ENCODE measurements at places on chromosomes 5 and 9. TPM values are rescaled to one million over a fixed set of nuclear protein-coding genes. Genes with fewer than 3 reads are reported as not detected.

- DNase-seq = no peak
Measured at GRCh38 chr9:115002371-115003120, 72.2 kb upstream of the TNFSF8 start.

GRCh38 chr9:132873403-132873802, 4.7 kb downstream of the AK8 start:
- DNase-seq = no peak

- no peak for DNase-seq
Measured at GRCh38 chr9:71781391-71781790, 13.1 kb upstream of the CEMIP2 start.

- DNase-seq = no peak
Measured at GRCh38 chr5:154103233-154103632, 64.5 kb downstream of the MFAP3 start.

DNA sequence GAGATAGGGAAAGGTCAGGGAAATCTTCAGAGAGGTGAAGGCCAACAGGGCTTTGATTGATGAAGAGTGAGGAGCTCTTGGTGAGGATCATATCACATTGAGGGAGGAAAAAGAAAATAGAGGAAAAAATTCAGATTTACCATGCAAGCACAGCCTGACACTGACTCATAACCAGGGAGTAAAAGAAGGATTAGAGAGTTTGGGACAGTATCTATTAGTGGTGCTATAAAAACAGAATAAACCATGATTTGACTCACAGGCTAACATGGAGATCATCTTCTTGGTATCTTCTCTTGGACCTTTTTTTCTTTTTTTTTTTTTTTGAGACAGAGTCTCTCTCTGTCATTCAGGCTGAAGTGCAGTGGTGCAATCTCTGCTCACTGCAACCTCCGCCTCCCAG, 44.4 kb downstream of the MUSK start:
- DNase-seq = no peak

GRCh38 chr5:150105928-150106615, 19.7 kb upstream of the CSF1R start:
- peak; percentile 7 for DNase-seq

GRCh38 chr9:7093040-7093439, 335.3 kb downstream of the KDM4C start:
- DNase-seq = no peak

GRCh38 chr5:151095341-151096000, 14.6 kb upstream of the TNIP1 start:
- no peak for DNase-seq

- DNase-seq = no peak
Measured at GRCh38 chr9:16290169-16290568, 580.3 kb downstream of the BNC2 start.

DNA sequence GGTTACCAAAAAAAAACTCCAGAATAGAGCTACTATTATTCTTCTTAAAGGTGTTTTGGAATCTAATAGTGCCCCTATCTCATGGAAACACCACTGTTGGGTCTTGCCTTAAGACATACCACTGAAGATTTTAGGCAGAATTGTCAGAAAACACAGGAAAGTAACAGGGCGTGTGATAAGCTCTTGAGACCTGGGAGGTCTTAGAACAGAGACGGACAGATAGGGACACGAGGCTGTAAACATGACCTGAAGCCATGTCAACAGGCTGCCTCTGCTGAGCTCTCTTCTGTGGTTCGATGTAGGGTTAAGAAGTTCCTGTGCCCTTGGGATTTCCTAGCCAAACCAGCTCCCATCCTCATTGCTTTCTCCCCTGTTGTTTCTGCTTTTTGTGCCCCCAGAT, 69.3 kb downstream of the CTSL start:
- DNase-seq = no peak

- DNase-seq = no peak
Measured at GRCh38 chr5:142428036-142428772, 103.4 kb upstream of the SPRY4 start.

The PCSK1 gene
- 9.2 TPM for total RNA-seq

The ARHGEF39 gene
- 21.4 TPM for total RNA-seq

The ANKRD33B gene
- total RNA-seq = 1.6 TPM

The PTGER4 gene
- 0.07 TPM for total RNA-seq

The HTR4 gene
- total RNA-seq = not detected

The CLPTM1L gene
- 171 TPM for total RNA-seq
